ENCODE measurements at places on chromosomes 6 and 20.

- no peak for DNase-seq
Observed at GRCh38 chr6:51953246-51953645, 134.2 kb downstream of the PKHD1 start.

DNA sequence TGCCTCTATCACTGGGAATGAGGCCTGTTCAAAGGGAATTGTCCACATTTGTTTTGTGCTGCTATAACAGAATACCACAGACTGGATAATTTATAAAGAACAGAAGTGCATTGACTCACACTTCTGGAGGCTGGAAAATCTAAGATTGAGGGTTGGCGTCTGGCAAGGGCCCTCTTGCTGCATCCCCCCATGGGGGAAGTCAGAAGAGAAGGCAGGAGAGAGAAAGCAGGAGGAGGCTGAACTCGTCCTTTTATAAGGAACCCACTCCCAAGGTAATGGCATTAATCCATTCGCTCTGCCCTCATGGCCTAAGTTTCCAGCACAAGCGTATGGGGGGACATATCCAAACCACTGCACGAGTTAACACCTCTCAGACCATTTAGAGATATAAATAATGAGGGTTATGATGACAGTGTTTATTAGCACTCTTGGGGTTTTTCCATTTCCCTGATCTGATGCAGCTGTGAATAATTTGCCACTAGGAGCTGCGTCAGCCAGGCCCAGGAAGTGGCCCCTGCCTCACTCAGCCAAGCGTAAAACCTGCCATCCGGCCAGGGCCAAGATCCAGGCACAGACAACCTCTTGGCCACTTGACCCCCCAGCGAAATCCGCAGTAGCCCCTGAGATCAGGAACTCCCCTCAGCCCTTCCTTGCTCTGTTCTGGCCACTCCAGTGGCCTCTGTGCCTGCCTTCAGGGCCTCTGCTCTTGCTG, 14.2 kb upstream of the SLCO4A1 start:
- DNase-seq: no peak

DNA sequence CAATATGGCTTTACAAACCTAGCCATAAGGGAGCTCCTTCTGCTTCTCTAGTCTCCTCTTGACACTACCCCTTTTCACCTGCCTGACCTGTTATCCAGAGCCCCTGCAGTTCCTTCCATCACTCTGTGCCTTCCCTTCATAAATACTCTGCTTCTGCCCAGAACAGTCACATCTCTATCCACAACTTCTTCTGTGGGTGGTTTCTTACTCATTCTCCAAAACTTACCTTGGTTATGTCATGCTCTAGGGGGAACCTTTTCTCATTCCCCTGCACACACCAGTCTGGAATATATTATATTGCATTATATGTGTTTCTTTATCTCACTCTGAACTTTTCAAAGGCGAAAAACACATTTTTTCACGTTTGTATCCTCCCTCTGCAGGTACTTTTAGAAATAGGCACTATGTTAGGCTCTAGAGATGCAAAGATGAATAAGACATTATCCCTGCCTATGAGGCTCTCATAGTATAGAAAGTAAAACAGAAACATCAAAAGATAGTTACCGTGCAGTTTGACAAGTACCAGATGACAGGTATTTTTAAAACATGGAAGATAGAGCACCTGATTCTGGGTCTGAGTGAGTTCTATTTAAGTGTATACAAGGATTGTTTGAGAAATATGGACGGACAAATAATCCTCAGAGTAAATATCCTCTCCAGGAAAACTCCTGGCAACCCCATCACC, 51.5 kb downstream of the AIG1 start:
- DNase-seq: no peak

- DNase-seq: no peak
Observed at GRCh38 chr20:24809606-24810005, 139.5 kb upstream of the CST7 start.

DNA sequence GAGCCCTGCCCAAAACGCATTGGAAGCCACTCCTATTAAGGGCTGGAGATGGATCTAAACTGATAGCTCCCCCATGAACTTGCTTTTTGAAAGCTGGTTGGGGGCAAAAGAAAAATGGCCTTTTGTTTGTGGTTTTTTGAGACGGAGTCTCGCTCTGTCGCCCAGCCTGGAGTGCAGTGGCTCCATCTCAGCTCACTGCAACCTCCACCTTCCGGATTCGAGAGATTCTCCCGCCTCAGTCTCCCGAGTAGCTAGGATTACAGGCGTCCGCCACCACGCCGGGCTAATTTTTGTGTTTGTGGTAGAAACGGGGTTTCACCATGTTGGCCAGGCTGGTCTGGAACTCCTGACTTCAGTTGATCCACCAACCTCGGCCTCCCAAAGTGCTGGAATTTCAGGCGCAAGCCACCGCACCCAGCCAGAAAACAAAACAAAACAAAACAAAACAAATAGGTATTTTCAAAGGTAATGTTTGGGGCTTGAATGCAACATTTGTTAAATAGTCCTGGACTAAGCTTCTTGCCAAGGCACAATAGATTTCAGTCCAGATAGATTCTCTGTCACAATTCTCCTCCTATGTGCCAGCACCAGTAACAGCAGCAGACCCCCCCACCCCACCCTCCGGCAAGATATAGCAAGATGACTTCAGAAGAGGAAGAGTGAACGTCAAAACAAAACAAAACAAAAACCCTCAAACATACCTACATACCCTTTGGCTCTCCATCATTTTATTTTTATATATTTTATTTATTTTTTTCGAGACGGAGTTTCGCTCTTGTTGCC, 26.5 kb upstream of the ABT1 start:
- no peak for DNase-seq

DNA sequence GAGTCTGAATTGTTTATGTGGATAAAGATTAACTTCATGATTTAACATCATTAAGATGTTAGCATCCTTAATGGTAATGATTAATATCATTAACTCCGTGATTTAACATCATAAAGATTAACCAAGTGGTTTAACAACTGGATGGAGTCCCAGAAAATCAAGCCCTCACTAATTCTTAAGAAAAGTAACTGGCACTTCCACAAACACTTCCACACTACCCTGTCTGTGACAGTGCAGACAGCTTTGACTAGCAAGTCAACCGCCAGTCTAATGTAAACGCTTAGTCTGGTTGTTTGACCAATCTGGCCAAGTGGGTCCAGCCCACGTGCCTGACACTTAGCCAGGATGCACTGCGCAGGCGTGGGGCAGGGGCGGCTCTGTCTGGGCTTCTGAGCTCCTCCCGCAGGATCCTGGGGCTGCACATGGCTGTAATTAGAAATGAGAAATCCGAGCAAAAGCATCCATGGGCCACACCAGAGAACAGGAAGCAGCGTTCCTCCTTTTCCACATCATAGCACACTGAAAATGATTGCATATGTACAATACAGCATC, 424.2 kb downstream of the FOXA2 start:
- no peak for DNase-seq

DNA sequence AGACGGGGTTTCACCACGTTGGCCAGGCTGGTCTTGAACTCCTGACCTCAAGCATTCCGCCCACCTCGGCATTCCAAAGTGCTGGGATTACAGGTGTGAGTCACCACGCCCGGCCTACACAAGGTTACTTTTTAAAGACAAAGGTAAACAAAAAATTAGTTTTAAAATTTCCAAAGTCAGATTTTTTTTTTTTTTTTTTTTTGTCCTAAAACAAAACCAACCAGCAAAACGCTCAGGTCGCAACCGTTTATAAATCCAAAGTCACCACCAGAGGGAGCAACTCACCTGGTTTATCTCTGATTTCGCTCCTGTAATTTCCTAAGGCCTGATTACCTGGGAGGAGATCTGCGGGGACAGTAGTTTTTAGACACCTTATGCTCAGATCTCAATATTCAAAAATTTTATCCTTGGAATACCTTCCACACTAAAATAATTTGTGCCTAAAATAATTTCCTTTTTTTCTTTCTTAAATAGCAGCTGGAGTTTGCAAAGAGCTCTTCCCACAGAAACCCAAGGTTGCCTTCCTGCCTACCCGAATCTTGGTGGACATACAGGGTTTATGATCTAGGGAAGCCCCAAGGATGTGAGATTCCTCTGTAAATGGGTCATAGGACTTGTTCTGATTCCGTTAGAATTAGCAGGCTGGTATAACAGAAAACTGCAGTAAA, 19.8 kb upstream of the TREM1 start:
- DNase-seq: peak; percentile 69

GRCh38 chr20:51388227-51388626, 154.3 kb downstream of the NFATC2 start:
- no peak for DNase-seq

DNA sequence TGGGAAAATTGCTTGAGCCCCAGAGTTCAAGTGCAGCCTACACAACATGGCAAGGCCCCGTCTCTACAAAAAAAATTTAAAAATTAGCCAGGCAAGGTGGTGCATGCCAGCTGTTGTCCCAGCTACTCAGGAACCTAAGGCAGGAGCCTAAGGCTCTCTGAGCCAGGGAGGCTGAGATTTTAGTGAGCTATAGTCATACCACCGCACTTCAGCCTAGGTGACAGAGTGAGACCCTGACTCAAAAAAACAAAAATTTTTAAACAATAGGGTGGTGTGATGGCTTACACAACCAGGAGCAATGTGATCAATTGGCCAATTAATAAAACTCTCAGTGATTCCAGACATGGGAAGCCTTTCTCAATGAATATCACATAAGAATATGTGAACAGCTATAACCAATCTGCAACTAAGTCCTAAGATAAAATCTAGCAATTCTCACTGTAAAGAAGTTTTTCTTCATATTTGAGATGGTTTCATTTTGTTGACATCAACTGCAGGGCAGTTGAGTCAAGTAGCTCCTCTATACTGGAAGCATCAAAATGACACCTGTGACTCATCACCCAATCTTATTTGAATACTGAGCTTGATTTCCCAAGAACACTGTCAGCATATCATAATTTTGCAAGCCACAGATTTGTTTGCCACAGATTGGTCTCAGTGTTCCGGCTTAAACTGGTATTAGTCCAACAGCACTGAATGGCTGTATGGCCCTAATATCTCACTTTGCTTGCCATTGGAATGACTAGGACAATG, 169.0 kb upstream of the GJE1 start:
- no peak for DNase-seq

DNA sequence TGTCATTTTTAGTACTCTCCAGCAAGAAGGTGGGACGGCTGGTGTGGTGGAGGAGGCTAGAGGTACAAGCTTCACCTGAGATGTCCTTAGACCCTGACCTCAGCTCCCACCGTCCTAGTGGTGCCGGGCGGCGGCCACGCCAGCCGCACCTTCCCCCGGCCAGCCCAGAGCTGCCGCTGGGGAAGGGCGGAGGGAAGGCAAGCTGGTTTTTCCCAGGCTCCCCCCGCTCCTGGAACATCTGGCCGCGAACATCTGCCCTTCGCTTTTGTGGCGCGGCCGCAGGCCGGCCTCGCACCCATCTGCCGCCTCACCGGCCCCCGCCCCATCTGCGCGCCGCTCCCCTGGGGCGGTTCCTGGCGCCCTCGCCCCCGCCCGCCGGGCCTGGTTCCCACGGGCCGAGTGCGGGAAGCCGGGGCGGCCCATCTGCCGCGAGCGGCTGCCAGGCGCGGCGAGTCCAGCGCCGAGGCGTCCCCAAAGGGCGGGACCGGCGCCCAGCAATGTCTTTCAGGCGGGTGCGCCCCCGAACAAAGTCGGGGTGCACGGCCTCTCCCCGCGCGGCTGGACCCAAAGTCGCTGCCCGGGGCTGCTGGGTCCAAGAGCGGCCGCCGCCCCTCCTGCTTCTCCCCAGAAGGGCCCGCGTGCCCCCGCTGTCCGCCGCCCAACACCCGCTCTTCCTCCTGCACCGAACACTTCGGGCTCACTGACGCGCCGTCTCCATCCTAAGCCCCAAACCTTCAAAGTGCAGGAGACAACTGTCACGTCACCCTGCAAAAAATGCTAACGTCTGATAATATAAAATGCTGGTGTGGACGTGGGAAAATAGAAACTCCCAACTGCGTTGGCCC, 17.3 kb upstream of the ID1 start:
- DNase-seq: no peak

DNA sequence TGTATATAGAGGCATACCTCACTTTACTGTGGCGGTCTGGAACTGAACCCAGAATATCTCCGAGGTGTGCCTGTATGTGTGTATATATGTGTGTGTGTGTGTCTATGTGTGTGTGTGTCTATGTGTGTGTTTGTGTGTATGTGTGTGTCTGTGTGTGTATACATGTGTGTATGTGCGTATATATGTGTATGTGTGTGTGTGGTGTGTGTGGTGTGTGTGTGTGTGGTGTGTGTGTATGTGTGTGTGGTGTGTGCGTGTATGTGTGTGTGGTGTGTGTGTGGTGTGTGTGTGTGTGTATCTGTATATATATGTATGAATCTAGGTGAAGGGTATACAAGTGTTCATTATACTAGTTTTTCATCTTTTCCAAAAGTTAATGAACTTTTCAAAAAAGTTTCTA, 4.2 kb upstream of the NPEPL1 start:
- no peak for DNase-seq

DNA sequence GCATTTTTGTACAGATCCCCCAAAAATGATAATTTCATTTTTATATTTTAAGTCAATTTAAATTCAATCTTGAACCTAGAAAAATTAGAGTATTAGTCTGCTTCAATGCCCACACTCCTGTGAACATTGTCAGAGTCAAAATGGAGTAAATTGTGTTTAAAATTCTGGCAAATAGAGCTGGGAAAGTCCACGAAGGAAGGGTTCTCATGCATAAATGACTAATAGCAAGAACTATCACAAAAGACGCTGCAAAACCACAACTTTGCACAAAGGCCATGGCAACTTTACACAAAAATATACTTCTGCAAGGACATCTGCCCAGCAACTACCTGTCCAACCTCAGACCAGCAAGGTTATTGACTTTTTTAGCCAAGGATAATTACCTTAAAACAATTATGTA, 203.2 kb upstream of the SMLR1 start:
- no peak for DNase-seq

- peak; percentile 59 for DNase-seq
Observed at GRCh38 chr20:36306553-36307411, 643 bp downstream of the DLGAP4 start.

- no peak for DNase-seq
Observed at GRCh38 chr20:41200446-41201202, 63.3 kb downstream of the PLCG1 start.

- no peak for DNase-seq
Observed at GRCh38 chr6:108768166-108768555, 80.1 kb upstream of the ARMC2 start.

All from iPS-NIHi11 (cell line).